ENCODE measurements at places on chromosomes 13 and 19.
A peak's percentile ranks its signal among the peaks of the same experiment; 100 is the strongest.

- no peak for DNase-seq
Observed at GRCh38 chr13:113643593-113643992, 14.4 kb downstream of the ATP4B start.

- no peak for DNase-seq
Observed at GRCh38 chr13:97387485-97387839, 46.5 kb upstream of the RAP2A start.

GRCh38 chr19:38484747-38485146 is 51.3 kb downstream of the RYR1 start:
- DNase-seq = no peak

GRCh38 chr13:79997244-79997643 is 343.7 kb downstream of the SPRY2 start:
- DNase-seq = no peak

DNA sequence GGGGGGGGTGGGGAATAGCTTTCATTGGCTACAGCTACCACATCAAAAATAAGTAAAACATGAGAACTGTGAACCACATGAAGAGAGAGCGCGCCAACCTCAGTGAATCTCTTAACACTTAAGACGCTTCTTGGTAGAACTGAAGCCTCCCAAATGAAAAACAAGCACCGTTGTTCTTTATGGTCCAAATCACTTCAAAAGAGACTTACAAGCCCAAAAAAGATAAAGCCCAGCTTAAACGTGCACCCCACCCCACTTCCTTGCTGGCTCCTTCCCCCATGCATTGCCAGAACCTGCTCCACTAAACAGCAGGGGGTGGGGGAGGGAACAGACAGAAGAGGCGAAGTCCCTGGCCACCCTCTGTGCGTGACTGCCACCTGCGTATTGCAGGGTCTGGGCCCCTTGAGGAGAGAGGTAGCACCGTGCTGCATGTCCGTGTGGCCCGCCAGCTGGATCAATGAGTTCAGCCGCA is 479.1 kb downstream of the FOXO1 start:
- no peak for DNase-seq

DNA sequence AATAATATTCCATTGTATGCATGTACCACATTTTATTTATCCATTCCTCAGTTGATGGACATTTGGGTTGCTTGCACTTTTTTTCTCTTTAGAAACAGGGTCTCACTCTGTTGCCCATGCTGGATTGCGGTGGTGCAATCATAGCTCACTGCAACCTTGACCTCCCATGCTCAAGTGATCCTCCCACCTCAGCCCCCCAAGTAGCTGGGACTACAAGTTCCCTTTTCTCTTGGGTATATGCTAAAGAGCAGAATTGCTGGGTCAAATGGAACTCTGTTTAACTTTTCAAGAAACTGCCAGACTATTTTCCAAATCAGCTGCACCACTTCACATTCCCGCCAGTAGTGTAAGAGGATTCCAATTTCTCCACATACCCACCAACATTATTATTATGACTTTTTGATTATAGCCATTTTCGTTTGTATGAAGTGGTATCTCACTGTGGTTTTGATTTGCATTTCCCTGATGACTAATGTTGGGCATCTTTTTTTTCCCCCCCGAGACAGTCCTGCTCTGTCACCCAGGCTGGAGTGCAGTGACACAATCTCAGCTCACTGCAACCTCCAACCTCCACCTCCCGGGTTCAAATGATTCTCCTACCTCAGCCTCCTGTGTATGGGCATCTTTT is 7.6 kb upstream of the IPO5 start:
- no peak for DNase-seq

DNA sequence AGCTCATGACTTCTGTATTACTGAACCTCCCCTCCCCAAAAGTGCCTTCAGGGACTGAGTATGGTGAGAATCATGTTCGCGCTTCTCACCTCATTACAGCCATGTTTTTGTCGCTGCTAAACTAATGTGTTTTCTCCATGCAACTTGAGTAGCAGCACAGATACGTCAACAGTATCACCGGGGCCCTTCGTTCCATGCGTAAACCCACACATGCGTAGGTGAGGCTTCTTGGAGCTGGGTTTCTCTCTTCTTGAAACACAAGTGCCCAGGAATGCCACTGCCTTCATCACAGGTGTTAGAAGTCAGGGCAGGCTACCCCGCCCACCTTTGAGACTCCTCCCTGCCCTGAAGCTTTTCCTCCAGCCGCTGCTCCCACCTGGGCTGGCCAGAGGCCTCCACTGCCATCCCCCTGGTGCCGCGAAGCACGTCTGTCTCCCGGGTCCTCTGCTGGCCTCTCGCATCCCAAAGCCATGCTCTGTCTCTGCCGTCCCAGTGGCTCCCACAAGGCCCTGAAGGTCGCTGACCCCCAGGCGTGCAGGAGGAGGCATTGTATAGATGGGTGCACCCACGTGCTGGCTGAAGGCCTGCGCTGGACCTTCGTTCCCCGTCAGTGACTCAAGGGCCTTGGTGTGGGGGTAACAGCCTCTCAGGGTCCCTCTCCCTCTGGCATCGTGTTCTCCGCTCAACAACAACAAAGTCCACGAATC is 135.3 kb upstream of the MCF2L start:
- no peak for DNase-seq

DNA sequence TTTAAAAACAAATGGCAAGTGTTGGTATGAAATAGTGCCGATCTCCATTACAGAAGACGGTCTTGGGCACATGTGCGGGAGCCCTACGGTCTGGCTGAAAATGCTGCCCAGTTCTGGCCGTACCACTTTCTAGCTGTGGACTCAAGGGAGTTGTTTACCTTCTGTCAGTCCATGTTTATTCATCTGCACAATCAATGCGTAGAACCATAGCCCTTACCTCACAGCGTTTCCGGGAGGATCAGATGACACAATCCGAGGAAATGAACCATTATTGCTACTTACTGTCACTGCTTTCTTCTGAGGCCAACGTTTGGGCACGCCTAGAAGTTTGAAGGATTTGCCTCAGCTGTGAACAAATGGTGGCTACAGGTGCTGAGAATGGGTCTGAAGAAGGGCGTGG is 31.2 kb downstream of the GADD45B start:
- DNase-seq = no peak

GRCh38 chr13:94079876-94080275 is 399.6 kb downstream of the DCT start:
- DNase-seq = no peak

DNA sequence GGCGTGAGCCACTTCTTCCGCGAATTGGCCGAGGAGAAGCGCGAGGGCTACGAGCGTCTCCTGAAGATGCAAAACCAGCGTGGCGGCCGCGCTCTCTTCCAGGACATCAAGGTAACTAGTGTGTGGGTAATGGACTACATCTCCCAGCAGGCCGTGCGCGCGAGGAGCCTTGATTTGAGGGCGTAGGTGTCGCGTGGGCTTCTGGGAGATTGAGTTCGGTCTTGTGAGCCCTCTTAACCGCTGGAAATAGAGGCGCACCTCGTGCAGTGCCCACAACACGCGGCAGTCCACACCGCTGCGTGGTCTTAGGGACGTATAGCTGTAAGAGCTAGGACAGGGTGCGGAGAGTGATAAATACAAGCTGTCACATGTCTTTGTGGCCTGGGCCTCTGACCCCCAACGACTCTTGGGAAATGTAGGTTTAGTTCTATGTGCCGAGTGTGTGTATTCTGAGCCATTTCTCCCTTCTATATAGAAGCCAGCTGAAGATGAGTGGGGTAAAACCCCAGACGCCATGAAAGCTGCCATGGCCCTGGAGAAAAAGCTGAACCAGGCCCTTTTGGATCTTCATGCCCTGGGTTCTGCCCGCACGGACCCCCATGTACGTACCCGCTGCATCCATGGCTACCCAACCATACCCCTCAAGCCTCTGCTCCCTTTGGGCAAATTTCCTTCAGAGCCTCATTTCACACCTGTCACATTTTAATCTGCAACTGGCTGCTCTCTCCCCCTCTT is 864 bp downstream of the FTL start:
- peak; percentile 82 for DNase-seq

DNA sequence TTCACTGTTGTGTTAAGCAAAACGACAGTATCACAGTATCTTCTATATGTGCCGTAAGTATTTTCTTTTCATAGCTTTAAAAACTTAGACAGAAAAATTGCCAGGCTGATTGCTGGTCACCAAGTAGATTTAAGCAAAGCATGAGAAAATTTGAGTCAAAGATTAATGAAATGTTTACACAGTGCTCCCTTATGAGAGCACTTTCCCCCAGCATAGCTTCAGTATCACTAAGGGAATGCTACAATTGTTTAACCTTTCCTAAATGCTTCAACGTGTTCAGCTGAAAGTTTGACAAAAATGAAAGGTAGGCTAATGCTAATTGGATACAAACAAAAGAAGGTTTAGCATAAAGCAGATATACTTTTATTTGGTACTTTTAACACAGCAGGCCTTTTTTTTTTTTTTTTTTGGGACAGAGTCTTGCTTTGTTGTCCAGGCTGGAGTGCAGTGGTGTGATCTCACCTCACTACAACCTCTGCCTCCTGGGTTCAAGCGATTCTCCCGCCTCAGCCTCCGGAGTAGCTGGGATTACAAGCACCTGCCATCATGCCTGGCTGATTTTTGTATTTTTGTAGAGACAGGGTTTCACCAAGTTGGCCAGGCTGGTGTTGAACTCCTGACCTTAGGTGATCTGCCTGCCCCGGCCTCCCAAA is 23.4 kb downstream of the PCCA start:
- DNase-seq = no peak

DNA sequence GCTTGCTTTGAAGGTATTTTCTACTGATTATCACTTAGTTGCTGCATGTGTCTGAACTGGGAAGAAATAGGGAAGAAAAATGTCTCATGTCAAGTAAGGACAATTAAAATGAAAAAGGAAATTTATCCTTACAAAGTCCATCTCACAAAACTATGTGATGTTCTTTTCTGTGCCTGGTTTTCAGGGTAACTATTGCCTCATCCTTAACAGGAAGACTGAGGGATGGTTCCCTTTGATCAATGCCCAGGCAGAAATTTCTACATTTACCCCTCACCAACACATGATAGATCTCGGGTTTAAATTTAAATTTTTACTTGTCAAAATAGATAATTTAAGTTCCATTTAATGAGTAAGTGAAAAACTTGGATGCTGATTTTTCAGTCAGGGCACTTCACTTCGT is 3.9 kb upstream of the FOXO1 start:
- no peak for DNase-seq

- DNase-seq = no peak
Observed at GRCh38 chr19:51571599-51571998, 516 bp downstream of the ZNF175 start.

- no peak for DNase-seq
Observed at GRCh38 chr13:29936051-29936813, 85.8 kb upstream of the UBL3 start.

- DNase-seq = no peak
Observed at GRCh38 chr19:4647676-4648644, 8.6 kb downstream of the TNFAIP8L1 start.

GRCh38 chr13:85228692-85229091 is 570.5 kb downstream of the SLITRK6 start:
- no peak for DNase-seq

- no peak for DNase-seq
Observed at GRCh38 chr19:30362156-30362754, 9.9 kb upstream of the ZNF536 start.

DNA sequence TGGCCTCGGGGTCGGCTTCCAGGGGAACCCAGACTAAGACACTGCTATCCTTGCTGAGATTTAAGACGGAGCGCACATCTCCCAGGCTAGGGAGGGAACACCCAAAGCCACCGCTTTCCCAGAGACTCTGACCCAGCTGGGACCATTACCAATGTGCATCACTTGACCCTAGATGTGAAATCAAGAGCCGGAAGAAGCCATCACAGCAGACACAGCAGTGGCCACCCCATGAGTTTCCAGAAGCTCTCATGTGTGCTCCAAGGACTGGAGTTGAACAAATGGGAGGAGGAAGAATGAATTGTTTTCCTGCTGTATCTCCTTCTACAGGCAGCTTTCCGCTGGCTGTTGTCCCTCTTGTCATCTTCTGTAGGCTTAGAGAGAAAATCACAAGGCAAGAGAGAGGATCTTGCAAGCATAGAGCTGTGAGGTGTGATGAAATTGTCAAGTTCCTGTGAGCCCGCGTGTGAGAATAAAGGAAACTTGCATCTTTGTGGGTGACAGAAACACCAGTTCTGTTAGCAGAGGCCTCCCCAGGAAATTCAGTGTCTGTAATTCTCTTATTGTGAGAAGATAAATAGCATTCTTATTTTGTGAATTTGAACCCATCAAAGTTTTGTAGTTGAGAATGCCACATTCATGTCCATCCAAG is 711.8 kb downstream of the UQCRFS1 start:
- no peak for DNase-seq

DNA sequence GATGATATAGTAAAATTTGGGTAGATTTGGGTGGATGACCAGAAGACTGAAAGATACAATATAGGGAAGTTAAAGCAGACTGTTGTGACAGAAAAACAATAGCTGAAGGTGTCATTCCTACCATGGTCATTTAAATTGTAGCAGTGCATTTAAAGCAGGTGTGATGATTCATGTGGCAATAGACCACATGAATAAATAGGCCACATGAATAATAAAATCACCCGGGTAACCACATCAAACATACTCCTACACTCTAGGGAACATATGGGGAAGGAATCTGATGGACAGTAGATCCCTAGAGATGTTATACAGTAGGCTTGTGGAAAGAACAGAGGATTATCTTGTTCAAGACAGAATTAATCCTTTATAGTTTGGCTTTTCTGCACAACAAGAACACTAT is 392.6 kb downstream of the SLITRK5 start:
- DNase-seq = no peak

DNA sequence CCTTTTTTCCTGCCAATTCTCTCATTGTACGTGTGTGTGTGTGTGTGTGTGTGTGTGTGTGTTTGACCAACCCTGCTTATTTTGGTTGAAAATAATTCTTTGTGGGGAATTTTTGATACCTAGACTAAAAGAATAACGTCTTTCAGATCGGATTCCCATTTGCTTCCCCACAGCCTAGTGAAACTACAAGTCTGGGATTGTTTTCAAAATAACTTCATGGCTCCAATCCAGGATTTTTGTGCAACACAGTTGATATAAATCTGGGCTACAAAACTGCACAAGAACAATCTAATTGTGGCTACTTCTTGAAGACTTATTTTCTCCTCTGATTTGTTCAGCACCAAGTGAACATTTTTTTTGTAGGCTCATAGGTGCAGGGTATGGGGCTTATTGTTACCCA is 332.8 kb upstream of the MIR17HG start:
- no peak for DNase-seq

All from hypothalamus (tissue), 51 donors.